Subcutaneous adipose tissue (tissue), 4 donors: ENCODE measurements at places on chromosomes 4 and X. TPM values are rescaled to one million over a fixed set of nuclear protein-coding genes. Genes with fewer than 3 reads are reported as not detected.

Gene SYTL5
- total RNA-seq = not detected

Gene PRSS12
- total RNA-seq = 0.17 TPM

Gene RAB9A
- 49.8 TPM for total RNA-seq

Gene LONRF3
- total RNA-seq = 11.9 TPM

Gene TMPRSS11B
- total RNA-seq = not detected

Gene SLITRK4
- total RNA-seq = 55.1 TPM

Gene CORIN
- 5.3 TPM for total RNA-seq

Gene PDE6B
- total RNA-seq = 5.9 TPM

Gene PSAPL1
- not detected for total RNA-seq

Gene STK32B
- 1.3 TPM for total RNA-seq

Gene FAT1
- total RNA-seq = 56.4 TPM

Gene SGMS2
- total RNA-seq = 46.3 TPM

Gene RTL3
- 0.49 TPM for total RNA-seq

Gene WNK3
- total RNA-seq = 1.1 TPM

Gene ASB12
- total RNA-seq = not detected

Gene CCDC149
- 18.1 TPM for total RNA-seq

Gene SATL1
- total RNA-seq = not detected

Gene DTHD1
- 0.88 TPM for total RNA-seq

Gene TRIM75
- not detected for total RNA-seq
